ENCODE measurements at places on chromosomes 2 and 18. TPM values are rescaled to one million over a fixed set of nuclear protein-coding genes. Genes with fewer than 3 reads are reported as not detected.

GRCh38 chr2:10048501-10049171, 5.3 kb downstream of the KLF11 start:
- no peaks in the 10 kb centered on the region for H3K4me1 ChIP-seq
- DNase-seq: no peak
- H3K36me3 ChIP-seq: peaks cover 4% of the 10 kb centered on the region
- peaks cover 18% of the 10 kb centered on the region for H3K27me3 ChIP-seq
- H3K4me3 ChIP-seq: no peak overlapping the region

DNA sequence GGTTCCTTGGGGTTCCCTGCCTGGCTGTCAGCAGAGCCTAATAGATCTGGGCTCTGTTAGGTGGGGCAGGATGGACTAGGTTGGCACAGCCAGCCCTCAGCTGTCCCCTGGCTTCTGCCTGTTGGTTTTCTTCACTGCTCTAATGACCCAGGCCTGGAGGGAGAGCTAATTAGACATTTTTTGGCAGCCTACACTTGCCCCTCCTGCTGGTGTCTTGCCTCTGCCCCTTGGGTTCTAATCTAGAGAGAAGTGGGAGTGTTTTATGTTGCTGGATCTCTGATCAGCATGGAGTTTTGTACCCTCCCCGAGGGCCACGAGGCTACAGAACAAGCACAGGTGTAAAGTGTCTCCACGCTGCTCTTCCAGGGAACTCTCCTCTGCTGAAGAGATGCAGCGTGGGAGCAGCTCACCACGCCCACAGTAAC, 199.4 kb upstream of the RASGRP3 start:
- no peaks in the 10 kb centered on the region for H3K4me1 ChIP-seq
- H3K27ac ChIP-seq: no peak overlapping the region

DNA sequence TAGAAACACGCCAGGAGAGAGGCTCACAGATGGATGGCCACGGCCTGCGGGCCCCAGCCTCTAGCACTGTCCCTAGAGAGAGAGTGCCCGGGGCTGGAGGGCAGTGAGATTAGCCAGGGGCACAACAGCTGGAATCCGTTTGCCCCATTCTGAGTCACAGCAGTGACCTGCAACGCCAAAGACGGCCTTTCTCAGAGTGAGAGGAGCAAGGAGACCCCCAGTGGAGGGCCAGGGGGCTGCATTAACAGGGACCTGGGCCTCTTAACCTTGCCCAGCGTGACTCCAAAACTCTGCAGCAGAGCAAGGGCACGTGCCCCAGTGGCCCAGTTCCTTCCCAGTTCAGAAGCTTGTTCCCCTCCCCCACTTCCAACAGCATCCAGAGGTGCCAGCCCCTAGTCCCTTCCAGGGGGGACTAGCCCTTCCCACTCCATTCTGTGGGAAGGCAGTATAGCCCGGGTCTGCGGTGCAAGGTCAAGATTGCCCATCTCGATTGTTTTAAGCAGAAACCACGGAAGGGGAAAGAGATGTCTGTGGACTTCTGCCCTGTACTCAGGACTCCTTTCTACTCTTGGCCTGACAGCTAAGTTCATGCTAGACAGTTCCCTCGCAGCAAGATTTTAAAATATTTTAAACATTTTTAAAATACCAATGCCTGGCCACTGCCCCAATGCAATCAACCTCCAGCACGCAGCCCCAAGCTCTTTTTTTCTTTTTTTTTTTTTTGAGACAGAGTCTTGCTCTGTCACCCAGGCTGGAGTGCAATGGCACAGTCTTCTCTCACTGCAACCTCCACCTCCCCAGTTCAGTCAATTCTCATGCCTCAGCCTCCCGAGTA, 50.9 kb upstream of the BIN1 start:
- no peaks in the 10 kb centered on the region for H3K27me3 ChIP-seq
- H3K27ac ChIP-seq: no peak overlapping the region
- no peak for DNase-seq

DNA sequence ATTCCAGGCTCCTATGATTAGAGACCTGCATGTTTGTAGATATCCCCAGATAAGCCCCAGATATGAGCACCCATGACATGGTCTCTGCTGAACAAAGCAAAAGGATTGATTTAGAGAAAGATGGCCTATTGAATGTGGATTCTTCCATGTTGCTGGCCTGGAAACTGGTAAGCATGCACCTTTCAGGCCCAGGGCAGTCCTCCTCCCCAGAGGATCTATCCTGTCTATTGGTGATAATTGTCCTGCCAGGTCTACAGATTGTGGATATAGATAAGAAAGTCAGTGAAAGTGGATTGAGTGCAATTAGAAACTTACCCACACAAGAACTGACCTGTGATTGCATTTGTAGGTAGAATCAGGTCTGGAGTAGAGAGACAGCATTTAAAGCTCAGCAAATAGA, 256.9 kb upstream of the SIX3 start:
- no peaks in the 10 kb centered on the region for H3K36me3 ChIP-seq
- no peak for DNase-seq
- no peak overlapping the region for H3K4me3 ChIP-seq
- no peaks in the 10 kb centered on the region for H3K27me3 ChIP-seq

DNA sequence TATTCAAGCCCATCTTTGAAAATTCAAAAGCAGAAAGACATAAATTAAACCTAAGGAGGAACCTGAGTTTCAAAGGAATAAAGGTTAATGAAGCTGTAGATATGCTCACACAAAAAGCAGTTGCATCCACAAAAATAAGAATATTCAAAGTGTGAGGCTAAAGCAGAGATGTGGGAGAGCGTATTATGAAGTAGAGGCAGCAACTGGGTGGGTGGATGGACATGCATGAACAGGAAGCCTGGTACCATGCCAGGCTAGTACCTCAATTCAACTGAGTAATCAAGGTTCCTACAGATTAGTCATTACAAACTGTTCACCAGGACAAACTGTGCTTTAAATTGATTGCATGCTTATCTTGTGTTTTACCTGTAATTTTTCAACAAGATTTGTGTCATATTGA, 330.0 kb upstream of the PKDCC start:
- H3K36me3 ChIP-seq: no peaks in the 10 kb centered on the region
- H3K4me3 ChIP-seq: no peak overlapping the region
- no peaks in the 10 kb centered on the region for H3K4me1 ChIP-seq
- no peaks in the 10 kb centered on the region for H3K27me3 ChIP-seq

- no peaks in the 10 kb centered on the region for H3K27me3 ChIP-seq
- no peak overlapping the region for H3K27ac ChIP-seq
- no peaks in the 10 kb centered on the region for H3K4me1 ChIP-seq
- no peak for DNase-seq
Measured at GRCh38 chr2:19632403-19632991, 269.3 kb downstream of the TTC32 start.

GRCh38 chr18:34576622-34577021, 133.5 kb upstream of the DTNA start:
- no peak overlapping the region for H3K4me3 ChIP-seq
- no peaks in the 10 kb centered on the region for H3K27me3 ChIP-seq
- no peaks in the 10 kb centered on the region for H3K4me1 ChIP-seq
- no peak for DNase-seq
- no peak overlapping the region for H3K27ac ChIP-seq

DNA sequence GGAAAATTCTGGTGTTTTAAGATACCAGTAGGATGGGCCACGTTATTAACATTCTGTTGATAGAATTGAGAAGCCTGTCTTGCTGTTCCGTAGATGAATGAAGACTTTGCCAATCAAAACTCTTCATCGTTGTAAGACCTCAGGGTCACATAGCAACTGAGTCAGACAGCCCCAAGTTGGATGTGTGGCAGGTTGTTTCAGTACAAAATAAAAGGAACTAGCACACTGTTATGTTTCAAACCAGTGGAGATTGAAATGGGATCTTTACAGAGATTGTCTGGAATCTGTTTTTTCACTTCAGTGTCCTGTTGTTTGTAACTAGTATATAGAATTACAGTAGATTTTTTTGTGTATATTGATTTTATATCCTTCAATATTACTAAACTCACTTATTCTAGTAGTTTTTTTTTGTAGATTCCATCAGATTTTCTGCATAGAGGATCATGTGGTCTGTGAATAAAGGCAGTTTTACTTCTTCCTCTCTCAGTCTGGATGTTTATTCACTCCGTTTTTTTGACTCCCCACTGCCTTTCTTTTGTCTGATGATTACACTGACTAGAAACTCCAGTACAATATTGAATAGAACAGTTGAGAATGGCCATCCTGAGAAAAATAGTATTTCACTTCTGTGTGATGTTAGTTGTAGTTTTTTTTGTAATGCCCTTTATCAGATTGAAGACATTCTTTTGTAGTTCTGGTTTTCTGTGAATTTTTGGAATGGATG, 22.7 kb downstream of the EPC2 start:
- H3K4me1 ChIP-seq: no peaks in the 10 kb centered on the region
- no peak overlapping the region for H3K4me3 ChIP-seq
- no peaks in the 10 kb centered on the region for H3K27me3 ChIP-seq
- no peaks in the 10 kb centered on the region for H3K36me3 ChIP-seq
- no peak overlapping the region for H3K27ac ChIP-seq

DNA sequence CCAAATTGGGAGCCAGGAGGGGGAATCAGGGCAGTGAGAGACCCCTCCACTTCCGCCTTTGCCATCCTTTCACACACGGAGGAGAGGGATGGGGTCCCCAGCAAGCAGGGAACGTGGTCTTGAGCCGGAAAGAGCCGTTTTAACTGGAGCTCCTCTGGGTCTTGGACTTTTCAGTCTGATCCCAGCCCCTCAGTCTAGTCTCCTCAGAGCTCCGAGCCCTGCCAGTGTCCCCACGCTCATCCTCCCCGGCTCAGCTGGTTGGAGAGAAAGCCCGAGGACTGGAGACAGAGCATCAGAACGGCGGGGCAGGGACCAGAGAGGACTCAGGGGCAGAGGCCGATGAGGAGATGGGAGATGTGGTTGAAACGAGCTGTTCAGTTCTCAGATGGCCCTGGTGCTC, 26.1 kb upstream of the OTOF start:
- no peak overlapping the region for H3K27ac ChIP-seq
- H3K4me1 ChIP-seq: peaks cover 12% of the 10 kb centered on the region
- peak overlapping the region; percentile 28 for H3K4me3 ChIP-seq

DNA sequence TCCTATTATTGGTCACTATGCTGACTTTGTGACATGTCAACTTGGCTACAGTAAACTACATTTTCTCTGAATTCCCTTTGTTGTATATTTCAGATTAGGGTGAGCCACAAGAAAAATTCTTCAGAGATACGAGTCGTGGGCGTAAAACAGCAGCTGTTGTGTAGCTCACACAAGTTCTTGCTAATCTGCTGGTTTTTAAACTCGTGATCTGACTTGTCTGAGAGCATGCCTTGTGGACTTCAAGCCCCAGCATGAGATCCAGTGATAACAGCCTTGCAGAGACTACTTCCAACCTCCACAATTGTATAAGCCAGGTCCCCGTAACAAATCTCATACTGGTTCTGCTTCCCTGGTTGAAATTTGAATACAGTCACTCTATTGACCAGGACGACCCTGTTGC, 259.8 kb upstream of the LYPD1 start:
- no peaks in the 10 kb centered on the region for H3K36me3 ChIP-seq
- DNase-seq: no peak
- no peaks in the 10 kb centered on the region for H3K4me1 ChIP-seq

DNA sequence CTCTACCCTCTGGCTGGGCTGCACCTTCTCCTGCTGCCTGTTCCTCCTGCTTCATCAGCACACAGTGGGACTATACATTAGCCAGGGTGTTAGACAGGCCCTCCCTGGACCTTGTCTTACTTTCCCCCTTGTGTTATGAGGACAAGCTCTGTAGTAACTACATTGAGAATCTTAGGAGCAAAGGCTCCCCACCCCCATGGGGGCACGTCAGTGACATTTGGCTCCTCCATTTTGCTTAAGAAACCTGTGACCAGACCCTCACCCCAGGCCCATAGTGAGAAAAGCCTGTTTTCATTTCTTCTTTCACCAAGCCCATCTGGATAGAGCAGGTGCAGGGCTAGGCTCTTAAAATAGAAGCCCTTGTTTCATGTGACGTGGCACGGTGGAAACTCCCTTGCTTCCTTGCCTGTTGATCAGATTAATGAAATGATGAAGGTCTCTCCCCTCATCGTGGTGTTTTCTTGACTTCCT, 146.7 kb downstream of the RPIA start:
- H3K36me3 ChIP-seq: no peaks in the 10 kb centered on the region
- DNase-seq: peak; percentile 35
- no peak overlapping the region for H3K27ac ChIP-seq
- H3K27me3 ChIP-seq: no peaks in the 10 kb centered on the region
- peaks cover 8% of the 10 kb centered on the region for H3K4me1 ChIP-seq

DNA sequence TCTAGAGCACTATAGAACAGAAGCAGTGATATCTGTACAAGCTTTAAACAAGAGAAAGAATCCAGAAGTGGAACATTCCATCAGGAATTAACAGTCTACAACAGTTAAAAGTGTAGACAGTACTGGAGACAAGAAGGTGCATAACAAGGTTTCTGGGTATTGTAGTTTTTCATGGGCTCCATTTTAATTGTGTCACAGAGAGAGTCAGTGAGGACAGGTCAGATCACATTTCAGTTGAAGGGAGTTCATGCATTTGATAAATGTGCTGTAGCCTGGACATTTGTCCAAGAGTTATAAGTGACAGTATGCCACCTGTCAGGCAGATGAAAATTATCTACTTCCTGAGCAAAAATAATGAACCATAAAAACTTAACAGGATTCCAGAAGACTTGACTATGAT, 328.6 kb downstream of the CNTNAP5 start:
- no peaks in the 10 kb centered on the region for H3K36me3 ChIP-seq
- H3K4me1 ChIP-seq: no peaks in the 10 kb centered on the region
- no peaks in the 10 kb centered on the region for H3K27me3 ChIP-seq
- H3K27ac ChIP-seq: no peak overlapping the region
- no peak for DNase-seq
- H3K4me3 ChIP-seq: no peak overlapping the region

- no peak overlapping the region for H3K27ac ChIP-seq
- no peak for DNase-seq
- H3K36me3 ChIP-seq: no peaks in the 10 kb centered on the region
- H3K4me1 ChIP-seq: no peaks in the 10 kb centered on the region
Measured at GRCh38 chr2:102230410-102230909, 43.6 kb downstream of the IL1RL2 start.

- no peak for DNase-seq
- H3K36me3 ChIP-seq: no peaks in the 10 kb centered on the region
- no peak overlapping the region for H3K4me3 ChIP-seq
- H3K4me1 ChIP-seq: no peaks in the 10 kb centered on the region
- H3K27me3 ChIP-seq: no peaks in the 10 kb centered on the region
- H3K27ac ChIP-seq: no peak overlapping the region
Measured at GRCh38 chr2:228102949-228103348, 78.5 kb downstream of the SPHKAP start.

RGPD3 gene
- 3.9 TPM for total RNA-seq

NDUFS1 gene
- 61.1 TPM for total RNA-seq

KCNJ3 gene
- not detected for total RNA-seq

NCKAP5 gene
- total RNA-seq: 2.0 TPM

TTR gene
- total RNA-seq: 1.5 TPM

UXS1 gene
- total RNA-seq: 31.4 TPM

FZD7 gene
- 2.0 TPM for total RNA-seq

OR6B2 gene
- total RNA-seq: not detected

MRO gene
- 1.4 TPM for total RNA-seq

SPR gene
- total RNA-seq: 1.8 TPM

KLHL29 gene
- total RNA-seq: 1.4 TPM

AQP12A gene
- total RNA-seq: not detected

CCDC85A gene
- total RNA-seq: 0.76 TPM

SULT1C4 gene
- 3.6 TPM for total RNA-seq

IL1RL1 gene
- 1.1 TPM for total RNA-seq
